ENCODE measurements at places on chromosomes 7 and 10. TPM values are rescaled to one million over a fixed set of nuclear protein-coding genes. Genes with fewer than 3 reads are reported as not detected.

- peak; percentile 6 for DNase-seq
Measured at GRCh38 chr7:82700741-82701140, 257.2 kb upstream of the CACNA2D1 start.

DNA sequence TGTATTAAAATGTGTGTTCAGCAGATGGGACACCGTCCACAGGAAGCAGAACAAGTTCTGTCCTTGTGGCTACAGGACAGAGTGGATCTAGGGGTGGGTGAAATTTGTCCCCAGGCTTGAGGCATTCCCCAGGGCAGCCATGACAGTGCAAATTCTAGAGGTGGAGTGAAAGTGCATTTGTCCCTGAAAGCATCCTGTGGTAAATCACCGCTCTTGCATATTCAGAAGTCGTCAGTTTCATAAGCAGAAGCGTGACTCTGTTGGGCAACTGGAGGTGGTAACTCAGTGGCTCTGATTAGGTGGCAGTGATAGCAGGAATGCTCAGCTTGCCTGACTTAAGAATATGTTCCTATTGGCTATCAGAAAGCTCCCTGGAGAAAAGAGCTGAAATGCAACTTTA is 96.6 kb downstream of the SNX10 start:
- no peak for DNase-seq

- DNase-seq, result no peak
Measured at GRCh38 chr7:105098863-105099515, 85.0 kb downstream of the KMT2E start.

GRCh38 chr7:74173074-74173473 is 1.1 kb upstream of the EIF4H start:
- no peak for DNase-seq

- DNase-seq, result peak; percentile 75
Measured at GRCh38 chr10:34116681-34117271, 698.3 kb downstream of the PARD3 start.

The CYP2C19 gene
- 2.1 TPM for total RNA-seq

The ACHE gene
- 112 TPM for total RNA-seq

The MOGAT3 gene
- total RNA-seq, result not detected

The COL28A1 gene
- total RNA-seq, result 8.1 TPM

The BBS9 gene
- total RNA-seq, result 34.4 TPM

The MYL10 gene
- total RNA-seq, result 20.9 TPM

The FBXL15 gene
- 6.3 TPM for total RNA-seq

Measured in tongue (tissue), 3 donors.